ENCODE measurements at places on chromosomes 6 and 20.

- no peak for DNase-seq
Observed at GRCh38 chr20:43300901-43301300, 111.2 kb upstream of the PTPRT start.

DNA sequence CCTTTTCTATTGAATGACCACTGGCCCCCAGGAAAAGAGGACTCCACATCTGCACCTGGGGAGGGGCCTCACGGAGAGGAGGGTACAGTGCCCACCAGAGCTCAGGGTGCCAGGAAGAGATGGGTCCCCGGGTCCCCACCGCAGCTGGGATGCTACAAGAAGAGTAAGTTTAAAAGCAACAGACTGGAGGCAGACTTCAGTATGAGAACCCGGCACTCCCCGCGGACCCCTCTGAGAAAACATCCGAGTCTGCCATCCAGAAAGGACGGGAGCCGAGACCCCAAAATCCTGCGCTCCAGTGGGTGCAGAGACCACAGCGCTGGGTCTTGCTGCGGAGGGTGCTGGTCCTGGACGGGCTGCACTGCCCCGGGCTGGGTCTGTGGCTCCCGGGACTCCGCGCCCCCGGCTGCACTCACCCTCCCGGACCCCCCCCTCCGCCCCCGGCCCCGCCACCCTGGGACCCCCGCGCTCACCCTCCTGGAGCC lies 350 bp downstream of the HELZ2 start:
- DNase-seq, result no peak

DNA sequence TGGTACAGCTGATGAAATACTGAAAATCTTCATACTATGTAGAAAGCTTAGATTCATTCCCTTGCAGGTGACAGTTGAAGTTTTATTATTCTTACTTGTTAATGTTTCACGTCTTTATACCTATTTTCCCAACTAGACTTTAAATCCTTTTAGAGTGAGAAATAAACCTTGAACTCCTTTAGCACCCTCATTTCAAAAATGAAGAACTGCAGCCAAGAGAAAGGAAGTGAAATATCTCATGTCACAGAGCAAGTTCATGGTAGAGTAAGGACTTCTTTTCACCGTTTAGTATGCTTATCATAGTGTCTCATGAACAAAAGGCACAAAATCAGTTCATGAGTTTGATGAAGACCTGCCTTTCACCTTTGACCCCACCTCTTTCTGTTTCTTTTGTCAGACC lies 38.5 kb downstream of the ORC3 start:
- no peak for DNase-seq

- DNase-seq, result no peak
Observed at GRCh38 chr6:36786055-36786675, 53.1 kb downstream of the CPNE5 start.

DNA sequence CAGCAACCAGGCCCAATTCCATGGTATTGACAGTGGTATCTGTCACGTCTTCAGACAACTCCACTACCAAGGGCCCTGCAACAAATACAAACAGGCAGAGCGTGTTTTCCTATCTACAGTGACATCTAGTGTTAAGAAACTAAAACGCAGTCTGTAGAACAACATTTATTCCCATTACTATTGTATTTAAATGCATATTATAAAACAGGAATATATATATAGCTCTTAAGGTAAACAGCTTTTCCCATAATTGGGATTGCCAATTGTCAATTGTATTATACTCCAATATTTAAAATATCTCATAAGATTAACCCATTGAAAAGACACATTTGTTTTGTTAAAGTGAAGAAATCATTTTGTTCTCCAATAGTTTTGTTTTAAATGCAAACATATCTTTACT lies 97.2 kb downstream of the KIF16B start:
- no peak for DNase-seq

DNA sequence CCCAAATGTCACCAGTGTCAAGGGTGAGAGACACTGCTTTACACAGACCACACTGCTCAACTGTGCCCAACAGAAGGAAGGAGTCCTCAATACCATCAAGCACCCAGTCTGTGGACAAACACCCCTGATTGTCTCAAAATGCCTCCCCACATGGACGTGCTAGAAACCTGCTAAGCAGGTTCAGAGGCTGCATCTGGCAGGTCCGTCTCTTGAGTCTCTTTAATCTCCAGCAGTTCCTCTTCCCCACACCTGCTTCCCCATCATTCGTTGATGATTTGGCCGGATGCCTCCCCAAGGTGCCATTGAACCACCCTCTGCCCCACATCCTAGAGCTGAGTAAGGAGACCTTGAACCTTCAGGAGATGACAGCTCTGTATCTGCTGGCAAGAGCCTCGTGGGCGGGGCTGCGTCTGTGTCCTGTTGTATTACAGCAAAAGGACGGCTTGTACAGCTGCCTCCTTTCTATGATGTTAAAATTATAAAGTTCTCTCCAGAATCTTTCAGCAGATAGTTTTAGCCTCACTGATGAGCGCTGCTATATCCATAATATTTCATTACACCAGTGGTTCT lies 179.2 kb downstream of the PREX1 start:
- no peak for DNase-seq

DNA sequence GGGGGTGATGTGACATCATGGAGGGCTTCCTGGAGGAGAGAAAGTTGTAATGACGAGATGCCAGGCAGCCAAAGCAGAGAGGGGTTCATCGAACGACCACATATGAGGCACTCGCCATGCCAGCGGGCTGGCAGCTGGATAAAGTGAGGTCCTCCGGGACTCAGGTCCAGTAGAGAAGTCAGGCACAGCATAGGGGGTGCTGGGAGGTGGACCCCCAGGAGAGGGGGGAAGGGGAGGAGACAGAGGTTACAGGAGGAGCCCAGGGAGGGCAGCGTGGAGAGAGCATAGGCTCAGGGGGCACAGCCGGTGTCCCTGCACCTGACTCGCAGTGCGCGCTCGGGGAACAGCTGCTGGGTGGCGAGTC lies 174.7 kb downstream of the BMP7 start:
- no peak for DNase-seq

- no peak for DNase-seq
Observed at GRCh38 chr6:163724196-163724595, 309.7 kb downstream of the QKI start.

DNA sequence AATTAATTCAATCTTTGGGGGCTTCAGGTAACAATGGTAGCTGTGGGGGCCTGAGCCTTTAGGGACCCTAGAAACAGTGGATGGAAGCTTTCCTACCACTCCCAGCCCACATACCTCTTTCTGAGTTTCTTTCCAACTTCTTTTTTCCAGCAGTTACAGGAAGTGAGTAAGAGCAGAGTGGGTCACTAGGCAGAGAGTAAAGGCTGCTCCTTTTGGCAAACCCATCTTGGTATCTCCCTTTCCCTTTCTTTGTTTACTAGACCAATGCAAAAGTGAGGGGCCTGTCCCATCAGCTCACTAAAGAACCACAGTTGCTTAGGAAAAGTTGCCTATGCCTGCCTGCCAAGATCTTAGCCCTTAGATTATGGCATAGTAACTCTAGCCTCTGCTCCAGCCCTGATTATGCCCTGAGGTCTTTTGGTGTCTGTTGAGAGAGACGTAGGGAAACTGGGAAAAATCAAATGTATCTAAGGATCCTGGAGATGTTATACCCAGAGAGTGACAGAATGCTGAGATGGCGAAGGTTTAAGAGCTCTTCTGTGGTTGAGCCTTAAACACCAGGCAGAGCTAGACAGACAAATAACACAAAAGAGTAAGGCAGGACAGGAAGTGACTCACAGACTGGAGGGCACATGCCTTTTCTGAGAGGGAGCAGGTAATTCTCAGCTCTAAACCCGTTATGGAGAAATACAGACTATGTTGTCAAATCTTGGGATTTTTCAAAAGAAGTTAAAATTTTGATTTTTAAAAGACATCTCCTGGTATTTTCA lies 31.3 kb downstream of the TRMT6 start:
- no peak for DNase-seq

DNA sequence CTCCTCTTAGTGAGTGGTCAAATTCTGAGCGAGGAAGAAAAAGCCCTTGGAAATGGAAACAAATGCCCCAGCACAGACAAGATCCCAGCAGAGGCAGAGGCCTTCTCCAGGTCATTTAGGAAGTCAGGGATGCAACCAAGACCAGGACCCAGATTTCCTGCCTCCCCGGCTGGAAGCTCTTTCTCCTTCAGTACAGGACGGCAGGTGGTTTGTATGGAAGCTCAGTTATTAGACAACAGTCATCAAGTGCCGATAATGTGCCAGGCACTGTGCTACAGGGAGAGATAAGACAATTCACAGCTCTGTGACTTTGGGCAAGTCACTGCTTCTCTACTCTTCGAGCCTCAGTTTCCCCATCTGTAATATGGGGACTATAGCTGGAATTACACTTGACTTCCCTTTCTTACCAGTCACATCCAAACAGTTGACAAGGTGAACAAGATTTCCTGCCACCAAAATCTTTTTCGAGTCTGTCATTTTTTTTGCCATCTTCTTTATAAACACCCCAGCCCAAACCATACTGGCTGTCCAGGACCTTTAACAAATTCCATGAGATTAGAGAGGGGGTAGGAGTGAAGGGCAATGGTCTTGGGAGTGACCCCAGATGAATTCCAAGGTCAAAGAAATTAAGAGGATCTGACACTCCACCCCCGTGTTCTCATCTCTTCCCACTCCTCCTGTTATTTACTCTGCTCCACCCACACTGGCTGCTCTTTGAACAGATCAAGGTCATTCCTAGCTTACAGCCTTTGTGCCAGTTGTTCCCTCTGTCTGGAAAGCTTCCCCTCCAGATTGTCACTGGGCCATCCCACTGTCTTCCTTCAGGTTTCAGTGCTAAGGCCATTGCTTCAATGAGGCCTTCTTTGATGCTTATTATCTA lies 6.0 kb downstream of the MMP9 start:
- no peak for DNase-seq

GRCh38 chr6:148388521-148388920 lies 45.9 kb downstream of the SASH1 start:
- no peak for DNase-seq

- DNase-seq, result no peak
Observed at GRCh38 chr6:128759447-128759846, 123.5 kb upstream of the LAMA2 start.

GRCh38 chr20:25495189-25495824 lies 87.8 kb downstream of the GINS1 start:
- no peak for DNase-seq

GRCh38 chr6:744666-745353 lies 51.9 kb upstream of the EXOC2 start:
- DNase-seq, result no peak

DNA sequence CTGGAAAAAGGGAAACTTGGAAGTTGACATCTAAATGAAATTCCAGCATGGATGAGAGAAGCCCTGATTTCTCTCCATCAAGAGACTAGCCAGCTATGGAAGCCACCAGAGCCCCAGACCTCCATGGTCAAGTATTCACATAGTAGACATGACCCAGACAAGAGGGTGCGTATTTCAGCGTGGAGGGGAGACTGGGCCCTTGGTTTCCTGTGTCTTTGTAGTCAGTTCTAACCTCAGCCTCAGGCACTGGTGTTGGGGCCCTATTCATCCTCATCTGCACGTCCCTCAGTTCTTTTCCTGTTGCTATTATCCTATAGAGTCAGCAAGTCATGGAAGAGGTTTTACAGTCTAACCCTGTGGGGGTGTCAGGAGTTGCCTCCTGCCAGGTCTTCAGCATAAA lies 12.5 kb downstream of the GNL1 start:
- no peak for DNase-seq

- no peak for DNase-seq
Observed at GRCh38 chr6:163260111-163260895, 154.2 kb upstream of the QKI start.

- no peak for DNase-seq
Observed at GRCh38 chr6:100461278-100461916, 3.3 kb downstream of the SIM1 start.

DNA sequence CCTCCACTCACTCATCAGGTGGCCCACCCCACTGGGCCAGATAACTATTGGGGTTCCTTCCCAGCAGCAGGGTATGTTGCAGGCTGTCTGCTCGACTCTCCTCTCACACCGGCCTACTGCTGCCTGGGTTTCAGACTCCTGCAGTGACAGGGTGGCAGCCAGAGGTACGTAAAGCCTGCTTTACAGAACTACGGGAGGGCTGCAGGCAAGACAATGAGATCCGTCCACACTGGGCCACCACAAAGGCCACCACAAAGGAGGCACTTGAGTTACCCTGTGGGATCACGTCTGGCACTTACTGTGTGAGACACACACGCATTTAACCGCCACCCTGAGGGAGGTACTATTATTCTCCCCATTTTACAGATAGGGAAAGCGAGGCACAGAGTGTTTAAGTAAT lies 78.5 kb downstream of the NFATC2 start:
- no peak for DNase-seq

DNA sequence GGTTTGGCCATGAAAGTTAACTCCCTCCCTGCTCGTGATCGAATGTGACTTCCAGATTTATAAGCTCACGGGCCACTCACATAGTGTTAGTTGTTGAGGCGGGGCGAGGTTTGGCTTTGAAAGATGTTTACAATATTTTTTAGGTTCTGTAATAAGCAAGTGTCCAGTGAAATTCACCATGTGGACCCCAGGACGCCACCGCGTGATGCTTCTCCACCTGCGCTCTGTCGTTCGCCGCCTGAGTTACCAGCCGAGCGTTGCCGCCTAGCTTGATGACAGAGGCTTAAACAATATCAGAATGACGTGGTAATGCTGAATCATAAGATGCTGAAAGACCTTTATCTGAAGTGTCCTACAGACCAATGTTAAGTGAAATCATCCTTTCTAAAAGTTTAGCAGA lies 241.0 kb downstream of the MYLK4 start:
- DNase-seq, result no peak

- DNase-seq, result no peak
Observed at GRCh38 chr20:10388597-10388996, 45.4 kb downstream of the MKKS start.

DNA sequence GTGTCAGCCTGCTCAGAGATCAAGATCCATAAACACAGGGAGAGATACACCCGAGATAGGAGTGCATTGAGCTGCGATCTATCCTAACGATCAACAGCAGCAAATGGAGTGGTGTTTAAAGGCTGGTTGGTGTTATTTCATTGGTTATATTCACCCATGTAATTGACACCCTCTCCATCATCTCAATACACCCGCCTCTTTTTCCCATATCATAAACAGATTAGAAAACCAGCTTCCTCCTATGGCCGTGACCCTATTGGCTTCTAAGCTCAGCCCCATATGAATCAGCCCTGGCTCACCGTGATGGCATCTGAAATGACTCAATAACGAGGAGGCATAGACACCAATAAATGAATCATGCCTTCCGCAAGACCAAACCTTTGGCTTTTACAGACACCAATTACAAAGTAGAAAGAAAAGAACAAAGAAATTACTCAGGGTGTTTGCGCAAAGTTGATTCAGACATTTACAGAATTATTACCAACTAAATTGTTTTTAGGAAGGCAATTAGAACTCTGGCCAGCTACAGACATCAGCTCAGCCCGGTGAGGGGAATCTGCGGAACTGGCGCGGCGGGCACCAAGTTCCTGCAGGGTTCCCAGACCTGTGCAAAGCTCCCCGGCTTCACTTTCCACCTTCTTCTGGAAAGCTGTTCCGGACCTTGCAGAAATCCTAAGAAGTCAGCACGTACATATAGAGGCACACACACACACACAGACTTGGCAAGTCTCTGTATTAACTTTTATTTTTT lies 11.5 kb downstream of the PMEPA1 start:
- no peak for DNase-seq

- DNase-seq, result no peak
Observed at GRCh38 chr6:165701564-165702354, 38.7 kb upstream of the PDE10A start.

DNA sequence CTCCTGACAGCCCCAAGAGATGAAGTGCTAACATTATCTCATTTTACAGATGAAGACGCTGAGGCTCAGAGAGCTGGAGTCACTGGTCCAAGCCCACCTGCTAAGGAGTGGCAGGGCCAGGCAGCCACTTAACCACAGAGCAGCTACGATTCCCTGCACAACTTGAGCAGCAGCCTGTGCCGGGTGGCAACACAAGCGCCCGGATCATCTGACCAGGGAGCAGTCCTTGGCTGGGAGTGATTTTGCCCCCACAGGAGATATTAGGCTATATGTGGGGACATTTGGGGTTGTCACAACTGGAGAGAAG lies 93.2 kb upstream of the PTPN1 start:
- DNase-seq, result no peak

Measured in T-helper 17 cell (primary cell).